ENCODE measurements at places on chromosomes 6 and 20.
A peak's percentile ranks its signal among the peaks of the same experiment; 100 is the strongest.

GRCh38 chr6:155026022-155026705 lies 31.0 kb downstream of the TIAM2 start:
- DNase-seq = no peak

DNA sequence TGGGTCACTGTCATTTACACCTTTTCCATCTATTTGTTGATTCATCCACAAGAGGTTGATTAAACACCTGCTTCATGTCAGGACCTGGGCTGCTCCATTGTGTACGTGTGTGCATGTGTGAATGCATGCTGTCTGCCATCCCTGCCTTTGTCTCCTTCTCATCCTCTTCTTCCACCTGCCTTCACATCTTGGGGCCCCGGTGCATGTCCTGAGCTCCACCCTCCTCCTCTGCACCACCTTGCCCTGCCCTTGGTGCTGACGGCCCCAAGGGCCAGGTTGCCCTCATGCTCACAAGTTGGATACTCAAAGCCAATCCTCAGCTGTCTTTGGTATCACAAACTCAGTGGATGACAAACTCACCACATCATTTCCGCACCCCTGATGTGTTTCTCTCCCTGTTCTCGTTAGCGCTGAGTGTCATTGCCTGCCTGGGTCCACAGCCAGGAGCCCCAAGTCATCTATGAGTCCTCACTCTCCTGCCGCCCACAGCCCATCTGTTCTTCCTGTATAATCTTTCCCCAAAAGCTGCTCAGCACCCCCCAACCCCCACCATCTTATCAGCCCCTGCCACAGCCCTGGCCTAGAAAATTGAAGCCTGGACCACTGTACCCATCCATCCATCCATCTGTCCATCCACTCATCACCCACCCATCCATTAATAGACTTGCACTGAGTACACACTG lies 85.0 kb downstream of the SRC start:
- DNase-seq = no peak

GRCh38 chr6:135033238-135033637 lies 21.4 kb downstream of the HBS1L start:
- DNase-seq = no peak

GRCh38 chr6:49849213-49849907 lies 17.0 kb downstream of the CRISP1 start:
- DNase-seq = peak; percentile 36

- no peak for DNase-seq
Measured at GRCh38 chr6:139016337-139017213, 12.0 kb upstream of the ABRACL start.

GRCh38 chr6:3643921-3644738 lies 107.4 kb downstream of the PXDC1 start:
- no peak for DNase-seq

DNA sequence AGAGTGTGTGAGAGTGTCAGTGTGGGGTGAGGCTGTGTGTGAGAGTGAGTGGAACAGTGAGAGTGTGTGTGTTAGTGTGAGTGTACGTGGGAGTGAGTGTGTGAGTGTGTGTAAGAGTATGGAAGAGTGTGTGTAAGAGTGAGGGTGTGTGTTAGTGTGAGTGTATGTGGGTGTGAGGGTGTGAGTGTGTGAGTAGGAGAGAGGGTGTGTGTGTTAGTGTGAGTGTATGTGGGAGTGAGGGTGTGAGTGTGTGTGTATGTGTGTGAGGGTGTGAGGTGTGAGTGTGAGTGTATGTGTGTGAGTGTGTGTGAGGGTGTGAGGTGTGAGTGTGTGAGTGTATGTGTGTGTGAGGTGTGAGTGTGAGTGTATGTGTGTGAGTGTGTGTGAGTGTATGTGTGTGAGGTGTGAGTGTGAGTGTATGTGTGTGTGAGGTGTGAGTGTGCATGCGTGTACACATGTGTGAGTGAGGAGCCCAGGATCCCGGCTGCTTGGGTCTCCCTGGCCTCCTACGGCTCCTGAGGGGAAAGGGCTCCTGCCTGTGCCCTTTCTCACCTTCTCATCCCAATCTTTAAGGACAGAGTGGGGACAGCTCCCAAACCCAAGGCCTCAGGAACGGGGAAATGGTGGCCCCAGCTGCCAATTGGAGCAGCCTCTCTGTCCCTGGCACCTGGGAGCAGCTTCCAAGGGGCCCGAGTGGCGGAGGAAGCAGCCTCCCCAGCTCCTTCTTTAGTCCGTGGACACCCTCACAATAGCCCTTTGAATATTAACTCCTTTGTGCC lies 100.2 kb downstream of the PSMB1 start:
- no peak for DNase-seq

DNA sequence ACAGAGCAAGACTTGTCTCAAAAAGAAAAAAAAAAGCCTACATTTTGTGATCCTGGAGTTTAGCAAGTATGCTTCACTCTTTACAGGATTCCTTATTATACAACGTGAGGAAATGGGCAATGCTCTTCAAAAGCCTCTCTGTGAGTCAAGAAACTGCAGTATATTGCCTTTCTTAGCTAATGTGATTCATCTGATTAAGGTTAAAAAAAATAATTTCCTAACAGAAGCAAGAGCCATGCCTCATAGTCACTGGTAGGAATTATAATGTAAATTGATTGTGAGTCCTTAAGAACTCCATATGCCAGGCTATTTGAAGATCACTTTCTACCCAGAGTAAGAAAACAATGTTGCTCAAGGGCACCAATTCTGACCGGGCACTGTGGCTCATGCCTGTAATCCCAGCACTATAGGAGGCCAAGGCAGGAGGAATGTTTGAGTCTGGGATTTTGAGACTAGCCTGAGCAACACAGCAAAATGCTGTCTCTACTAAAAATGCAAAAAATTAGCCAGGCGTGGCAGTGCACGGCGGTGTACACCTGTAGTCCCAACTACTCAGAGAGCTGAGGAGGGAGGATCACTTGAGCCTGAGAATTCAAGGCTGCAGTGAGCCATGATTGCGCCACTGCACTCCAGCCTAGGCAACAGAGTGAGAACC lies 43.3 kb downstream of the SLC26A8 start:
- DNase-seq = no peak

DNA sequence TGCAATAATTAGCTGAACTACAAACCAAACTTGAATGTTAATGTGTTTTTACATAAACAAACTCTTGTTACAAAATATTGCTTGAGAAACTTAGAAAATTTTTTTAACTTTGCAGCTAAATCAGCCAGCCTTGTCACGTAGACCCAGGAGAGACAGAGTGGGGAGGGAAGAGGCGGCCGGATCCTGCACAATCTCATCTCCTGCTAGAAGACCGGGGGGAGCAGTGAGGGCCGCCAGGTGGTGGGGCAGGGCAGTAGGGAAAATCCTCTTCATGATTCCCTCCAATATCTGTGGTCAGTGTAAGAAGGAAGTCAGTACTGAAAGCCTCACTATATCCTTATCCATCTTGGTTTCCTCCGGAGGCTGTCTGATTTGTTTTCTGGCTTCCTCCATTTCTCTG lies 193.3 kb downstream of the PACRG start:
- DNase-seq = no peak

DNA sequence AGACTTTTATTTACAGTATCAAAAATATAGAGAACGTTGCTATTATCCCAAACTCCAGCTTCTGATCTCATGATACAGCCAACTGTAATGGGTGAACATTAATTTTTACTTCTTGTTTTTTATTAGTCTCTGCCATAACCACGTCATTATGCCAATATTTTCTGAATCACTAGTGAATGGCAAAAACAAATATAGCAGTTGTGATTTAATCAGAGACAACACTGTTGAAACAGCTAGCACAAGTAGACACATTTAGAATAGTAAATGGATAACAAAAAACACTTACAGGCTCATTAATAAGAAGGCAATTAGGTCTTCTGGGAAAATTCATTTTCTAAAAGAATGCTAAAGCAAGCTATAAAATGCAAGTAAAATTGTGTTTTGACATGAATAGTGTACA lies 8.1 kb downstream of the PTPRK start:
- DNase-seq = no peak

GRCh38 chr6:53433261-53433950 lies 84.7 kb upstream of the ELOVL5 start:
- no peak for DNase-seq

DNA sequence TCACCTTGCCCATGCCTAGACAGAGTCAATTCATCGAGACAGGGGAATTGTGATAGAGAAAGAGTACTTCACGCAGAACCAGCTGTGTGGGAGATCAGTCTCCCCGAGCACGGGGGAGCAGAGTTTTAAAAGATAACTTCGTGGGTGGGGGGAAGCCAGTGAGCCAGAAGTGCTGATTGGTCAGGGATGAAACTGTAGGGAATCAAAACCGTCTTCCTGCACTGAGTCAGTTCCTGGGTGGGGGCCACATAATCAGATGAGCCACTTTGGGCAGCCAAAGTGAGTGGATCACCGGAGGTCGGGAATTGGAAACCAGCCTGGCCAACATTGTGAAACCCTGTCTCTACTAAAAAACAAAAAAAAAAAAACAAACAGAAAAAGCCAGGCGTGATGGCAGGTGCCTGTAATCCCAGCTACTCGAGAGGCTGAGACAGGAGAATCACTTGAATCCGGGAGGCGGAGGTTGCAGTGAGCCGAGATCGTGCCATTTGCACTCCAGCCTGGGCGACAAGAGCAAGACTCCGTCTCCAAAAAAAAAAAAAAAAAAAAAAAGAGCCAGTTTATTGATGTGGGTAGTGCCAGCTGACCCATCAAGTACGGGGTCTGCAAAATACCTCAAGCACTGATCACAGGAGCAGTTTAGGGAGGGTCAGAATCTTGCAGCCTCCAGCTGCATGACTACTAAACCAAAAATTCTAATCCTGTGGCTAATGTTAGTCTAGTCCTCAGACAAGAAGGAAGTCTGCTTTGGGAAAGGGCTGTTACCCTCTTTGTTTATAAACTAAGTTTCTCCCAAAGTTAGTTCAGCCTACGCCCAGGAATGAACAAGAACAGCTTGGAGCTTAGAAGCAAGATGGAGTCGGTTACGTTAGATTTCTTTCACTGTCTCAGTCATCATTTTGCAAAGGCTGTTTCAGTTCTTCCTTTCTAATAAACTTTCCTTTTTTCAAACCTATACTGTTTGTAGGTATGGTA lies 3.9 kb upstream of the TRIM39 start:
- DNase-seq = no peak

DNA sequence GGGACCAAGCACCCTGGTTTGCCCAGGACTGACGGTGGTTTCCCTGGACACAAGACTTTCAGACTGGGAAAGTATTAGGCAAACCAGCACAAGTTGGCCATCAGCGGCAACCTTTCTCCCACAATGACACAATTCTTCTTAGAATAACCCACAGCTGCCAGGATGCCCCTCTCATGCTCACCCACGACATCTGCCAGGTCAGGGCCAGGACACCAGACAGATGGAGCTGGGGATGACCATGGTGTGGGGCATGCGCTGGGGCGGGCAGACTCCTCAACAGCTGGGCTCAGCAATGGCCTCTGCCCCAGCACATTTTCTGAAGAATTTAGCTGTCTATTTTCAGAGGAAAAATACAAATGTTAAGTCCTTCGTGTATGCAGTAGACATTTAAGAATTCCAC lies 226.4 kb downstream of the FNDC1 start:
- DNase-seq = no peak

DNA sequence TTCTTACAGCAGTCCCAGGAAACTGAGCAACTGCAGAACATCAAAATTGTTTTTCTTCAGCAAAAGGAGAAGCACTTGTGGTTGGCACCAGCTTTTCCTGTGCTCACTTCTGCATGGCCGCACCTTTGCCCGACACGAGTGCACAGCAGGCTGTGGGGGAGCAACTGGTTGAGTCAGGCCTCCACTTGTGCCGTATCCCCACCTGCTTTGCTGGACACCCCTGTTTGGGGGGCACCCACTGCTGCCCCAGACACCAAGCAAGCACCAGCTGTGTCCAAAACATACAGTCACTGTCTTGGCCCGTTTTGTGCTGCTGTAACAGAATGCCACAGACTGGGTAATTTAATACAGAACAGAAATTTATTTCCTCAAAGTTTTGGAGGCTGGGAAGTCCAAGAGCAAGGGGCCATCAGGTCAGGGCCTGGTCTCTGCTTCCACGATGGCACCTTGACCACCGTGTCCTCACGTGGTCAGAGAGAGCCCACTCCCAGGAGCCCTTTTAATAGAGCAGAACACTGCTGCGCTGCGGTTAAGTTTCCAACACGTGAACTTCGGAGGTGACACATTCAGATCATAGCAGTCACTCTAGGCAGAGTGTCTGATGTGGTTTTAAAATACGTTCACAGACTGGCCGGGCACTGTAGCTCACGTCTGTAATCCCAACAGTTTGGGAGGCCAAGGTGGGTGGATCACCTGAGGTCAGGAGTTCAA lies 8.7 kb upstream of the GMEB2 start:
- DNase-seq = peak; percentile 84

GRCh38 chr6:17899491-17899890 lies 87.9 kb downstream of the KIF13A start:
- no peak for DNase-seq

DNA sequence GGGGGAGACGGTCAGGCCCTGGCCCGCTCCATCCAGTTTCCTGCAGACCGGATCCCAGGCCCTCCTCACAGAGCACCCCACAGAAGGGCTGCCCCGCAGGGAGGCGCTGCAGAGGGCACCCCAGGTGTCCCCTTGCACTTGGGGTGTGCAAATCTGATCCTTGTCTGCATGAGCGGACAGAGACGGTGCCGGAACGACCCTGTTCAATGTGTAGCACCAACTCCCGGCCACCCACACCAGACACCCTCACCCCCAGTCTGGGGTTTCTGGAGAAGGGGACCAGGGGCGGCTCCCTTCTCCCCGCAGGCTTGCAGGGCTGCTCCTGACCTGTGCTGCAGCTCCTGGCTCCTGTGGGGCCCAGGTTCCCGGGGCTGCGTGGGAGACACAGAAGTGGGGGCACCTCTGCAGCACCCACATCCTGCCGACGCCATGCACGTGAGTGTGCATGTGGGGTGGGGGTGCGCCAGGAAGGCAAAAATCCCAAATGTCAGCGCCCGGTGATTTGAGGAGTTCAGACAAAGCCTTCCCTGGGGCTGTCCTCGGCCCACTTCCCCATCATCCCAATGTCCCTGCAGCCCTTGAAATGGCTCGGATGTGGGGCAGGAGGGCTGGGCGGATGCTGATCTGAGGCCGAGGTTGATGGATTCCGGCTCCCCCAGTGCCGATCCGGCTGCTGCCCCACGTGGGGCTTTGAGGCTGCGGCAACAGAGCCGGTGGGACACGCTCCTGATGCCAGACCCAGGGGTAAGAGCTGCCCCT lies 85.3 kb upstream of the BHLHE23 start:
- no peak for DNase-seq

- DNase-seq = no peak
Measured at GRCh38 chr6:6319952-6320811, at the start of gene F13A1. F13A1 (minus strand) TSS chr6:6320662; CDS start chr6:6318664, 1,998 bp downstream.

- peak; percentile 17 for DNase-seq
Measured at GRCh38 chr6:36033935-36034334, 6.3 kb downstream of the MAPK14 start.

DNA sequence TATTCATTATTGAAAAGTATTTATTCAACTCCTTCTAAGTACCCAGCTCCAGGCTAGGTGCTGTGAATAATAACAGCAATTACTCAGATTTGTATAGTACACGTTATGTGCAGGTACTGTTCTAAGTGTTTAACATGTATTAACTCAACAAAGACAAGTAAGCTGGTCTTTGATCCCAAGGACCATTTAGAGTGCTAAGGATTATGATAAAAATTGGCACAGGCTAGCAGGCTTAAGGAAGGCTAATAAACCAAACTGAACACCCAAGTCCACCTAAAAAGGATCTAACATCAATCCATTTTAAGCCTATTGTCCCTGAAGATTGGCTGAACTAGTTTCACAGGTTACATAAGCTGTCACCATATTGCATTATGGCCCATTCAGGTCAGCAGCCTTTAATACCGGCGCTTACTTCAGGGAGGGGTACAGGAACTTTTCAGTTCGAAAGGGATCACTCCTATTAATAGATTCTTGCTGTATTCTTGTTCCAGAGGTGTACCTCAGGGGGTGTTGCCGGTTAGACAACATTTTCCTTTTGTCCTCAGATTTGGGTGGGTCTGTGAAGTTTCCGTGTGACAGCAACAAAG lies 99.0 kb upstream of the GMDS start:
- no peak for DNase-seq

- no peak for DNase-seq
Measured at GRCh38 chr20:16477632-16478031, 95.6 kb downstream of the KIF16B start.
